ENCODE measurements at places on chromosomes 5 and 9. TPM values are rescaled to one million over a fixed set of nuclear protein-coding genes. Genes with fewer than 3 reads are reported as not detected.
A peak's percentile ranks its signal among the peaks of the same experiment; 100 is the strongest.

- no peak overlapping the region for H3K4me3 ChIP-seq
- no peak for DNase-seq
- H3K27ac ChIP-seq, result no peak overlapping the region
Measured at GRCh38 chr5:76808141-76808691, 10.6 kb upstream of the F2RL1 start.

DNA sequence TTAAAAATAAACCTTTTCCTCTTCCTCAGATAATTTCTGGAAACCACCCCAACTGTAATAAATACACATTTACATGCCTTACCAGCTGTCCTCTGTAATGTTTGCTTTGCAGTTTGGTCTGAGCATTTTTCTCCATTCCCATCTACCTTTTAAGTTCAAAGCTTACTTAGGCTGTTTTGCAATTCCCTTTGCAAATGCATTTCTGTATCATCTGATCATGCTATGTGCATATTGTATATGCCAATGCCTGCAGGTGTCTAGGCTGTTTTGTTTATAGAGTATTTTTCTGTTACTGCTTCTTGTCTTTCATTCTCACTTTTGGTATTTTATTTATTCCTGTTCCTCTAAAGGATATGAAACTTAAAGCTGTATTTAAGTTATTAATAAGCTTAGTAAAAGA is 86.3 kb downstream of the SLC44A1 start:
- no peak overlapping the region for H3K4me3 ChIP-seq
- no peaks in the 10 kb centered on the region for H3K27me3 ChIP-seq
- no peaks in the 10 kb centered on the region for H3K36me3 ChIP-seq
- no peaks in the 10 kb centered on the region for H3K4me1 ChIP-seq
- no peak overlapping the region for H3K27ac ChIP-seq

DNA sequence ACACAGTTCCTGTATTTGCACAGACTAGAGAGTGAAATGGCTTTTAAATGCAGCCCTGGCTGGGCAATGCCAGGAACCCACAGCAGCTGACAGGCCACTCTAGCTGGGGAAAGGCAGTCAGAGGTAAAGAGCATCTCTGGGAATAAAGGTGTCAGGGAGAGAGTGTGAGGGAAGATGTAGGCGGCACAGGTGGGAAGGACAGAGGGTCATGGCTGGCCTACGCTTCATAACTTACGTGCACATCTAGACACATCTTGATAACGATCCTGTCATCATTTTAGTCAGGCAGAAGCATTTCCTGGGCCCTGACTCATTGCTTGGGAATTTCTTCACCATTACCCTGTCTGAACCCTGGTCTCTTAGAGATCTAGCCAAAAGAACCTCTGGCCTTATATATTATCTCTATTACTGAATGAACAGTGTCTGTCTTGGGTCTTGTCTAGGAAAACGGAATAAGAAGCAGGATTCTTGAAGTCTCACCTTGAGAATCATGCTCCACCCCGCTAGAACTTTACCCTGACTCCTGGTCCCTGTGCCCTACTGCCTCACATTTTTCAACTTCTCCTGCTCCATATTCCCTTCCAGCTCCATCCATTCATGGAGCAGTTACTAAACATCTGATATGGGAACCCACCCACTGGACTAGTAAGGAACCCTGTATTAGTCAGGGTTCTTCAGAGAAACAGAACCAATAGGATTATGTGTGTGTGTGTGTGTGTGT is 106.4 kb upstream of the ELL2 start:
- DNase-seq, result no peak
- H3K4me3 ChIP-seq, result no peak overlapping the region
- no peaks in the 10 kb centered on the region for H3K4me1 ChIP-seq
- H3K27me3 ChIP-seq, result no peaks in the 10 kb centered on the region

DNA sequence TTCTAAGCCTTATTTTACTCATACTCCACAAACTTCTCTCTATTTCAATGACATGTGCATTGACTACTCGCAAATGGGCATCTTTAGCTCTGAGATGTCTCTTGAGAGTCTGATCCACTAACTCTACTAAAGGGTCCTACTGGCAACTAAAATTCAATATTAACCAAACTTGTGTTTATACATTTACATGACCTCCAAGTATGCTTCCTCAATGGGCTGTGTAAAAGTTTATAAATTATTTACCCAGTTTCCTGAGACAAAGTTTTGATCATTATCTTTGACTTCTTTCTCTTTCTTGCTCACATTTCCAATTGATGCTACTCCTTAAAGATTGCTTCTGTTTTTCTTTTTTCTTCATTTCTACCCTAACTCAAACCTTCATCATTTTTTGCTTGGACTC is 510.1 kb upstream of the DAB2 start:
- no peaks in the 10 kb centered on the region for H3K36me3 ChIP-seq
- H3K4me3 ChIP-seq, result no peak overlapping the region
- H3K4me1 ChIP-seq, result no peaks in the 10 kb centered on the region
- no peak overlapping the region for H3K27ac ChIP-seq
- no peaks in the 10 kb centered on the region for H3K27me3 ChIP-seq

DNA sequence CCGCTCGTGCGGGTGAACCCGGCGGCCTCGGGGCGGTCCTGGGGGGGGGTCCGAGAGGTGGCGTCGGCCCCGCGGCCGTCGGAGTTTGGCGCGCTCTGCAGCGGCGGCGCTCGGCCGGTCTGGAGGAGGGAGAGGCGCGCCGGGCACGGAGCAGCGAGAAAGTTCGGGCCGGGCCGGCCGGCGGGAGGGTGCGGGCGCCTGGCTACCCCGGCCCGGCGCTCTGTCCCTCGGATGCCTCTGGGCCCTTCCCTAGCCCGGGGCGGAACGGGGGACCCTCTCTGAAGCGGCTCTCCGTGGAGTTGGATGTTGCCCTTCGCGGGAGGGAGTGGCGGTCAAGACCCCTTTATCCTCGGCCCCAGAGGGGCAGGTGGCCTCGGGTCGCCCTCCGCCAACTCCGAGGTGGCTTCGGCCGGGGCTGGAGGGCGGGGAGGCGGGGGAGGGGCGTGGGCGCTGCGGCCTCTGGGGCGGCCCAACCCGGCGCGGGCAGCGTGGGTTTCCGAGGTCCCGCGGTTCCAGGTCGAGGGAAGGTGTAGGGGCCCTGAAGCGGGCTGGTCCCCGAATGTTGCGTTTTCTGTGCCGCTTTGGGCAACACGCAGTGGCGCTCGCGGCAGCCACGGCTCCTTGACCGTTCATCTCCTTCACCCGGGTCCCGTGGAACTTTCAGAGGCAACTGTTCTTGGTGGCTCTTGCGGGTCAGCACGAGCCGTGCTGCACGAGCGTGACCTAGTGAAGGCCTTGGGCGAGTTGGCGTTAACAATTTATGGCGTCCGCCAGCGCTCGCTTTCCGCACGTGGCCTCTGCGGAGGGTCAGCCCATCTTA is 290.5 kb downstream of the DOCK8 start:
- DNase-seq, result peak; percentile 22
- H3K27me3 ChIP-seq, result no peaks in the 10 kb centered on the region
- peak overlapping the region; percentile 92 for H3K27ac ChIP-seq
- H3K4me3 ChIP-seq, result peak overlapping the region; percentile 73

DNA sequence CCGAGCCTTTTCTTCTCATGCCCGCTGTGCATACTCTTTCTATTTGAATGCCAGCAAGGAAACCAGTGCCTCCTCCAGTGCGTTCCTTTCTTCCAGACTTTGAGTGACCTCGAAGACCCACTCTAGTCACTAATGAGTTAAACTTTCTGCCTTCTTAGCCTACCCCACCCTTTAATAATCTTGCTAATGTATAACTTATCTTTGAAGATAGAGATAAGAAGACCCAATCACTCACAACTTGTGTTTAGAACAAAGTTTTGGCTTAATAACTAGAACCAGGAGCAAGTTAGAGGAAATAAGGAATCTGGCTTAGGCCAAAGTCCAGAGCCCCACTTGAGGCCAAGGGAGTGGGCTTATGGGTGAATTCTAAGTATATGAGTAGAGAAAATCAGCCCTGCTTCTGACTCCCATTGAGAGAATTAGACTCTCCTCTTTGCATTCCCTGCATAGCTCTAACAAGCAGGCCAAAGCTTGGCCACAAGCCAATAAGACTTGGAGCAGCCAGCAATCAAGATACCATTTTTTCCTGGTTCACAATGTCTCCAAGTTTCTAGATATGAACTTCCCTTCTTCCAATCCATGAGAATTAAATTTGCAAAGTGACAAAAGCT is 181.5 kb upstream of the PIK3R1 start:
- DNase-seq, result peak; percentile 45
- H3K4me3 ChIP-seq, result no peak overlapping the region
- H3K27ac ChIP-seq, result no peak overlapping the region
- H3K27me3 ChIP-seq, result no peaks in the 10 kb centered on the region
- H3K4me1 ChIP-seq, result no peaks in the 10 kb centered on the region

- no peaks in the 10 kb centered on the region for H3K27me3 ChIP-seq
- H3K27ac ChIP-seq, result no peak overlapping the region
- no peaks in the 10 kb centered on the region for H3K36me3 ChIP-seq
- no peak overlapping the region for H3K4me3 ChIP-seq
- H3K4me1 ChIP-seq, result no peaks in the 10 kb centered on the region
Measured at GRCh38 chr9:133394687-133395271, 18.6 kb downstream of the STKLD1 start.

DNA sequence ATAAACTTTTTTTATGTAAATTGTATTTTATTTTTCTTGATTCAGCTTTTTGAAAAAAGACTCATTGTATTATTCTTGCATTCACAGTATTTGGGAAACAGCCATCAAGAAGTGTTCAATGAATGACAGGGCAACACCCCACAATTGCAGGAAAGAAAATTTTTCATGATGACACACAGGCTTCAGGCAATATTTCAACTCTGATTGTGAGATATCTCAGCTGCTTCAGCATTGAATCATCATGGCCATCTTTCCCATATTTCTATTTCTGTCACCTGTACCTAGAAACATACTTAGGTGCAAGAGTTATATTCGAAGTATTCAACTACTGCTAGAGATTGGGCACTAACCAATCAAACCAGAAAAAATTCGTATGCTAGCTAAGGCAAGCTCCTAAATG is 446.0 kb downstream of the ISL1 start:
- H3K4me3 ChIP-seq, result no peak overlapping the region
- no peak overlapping the region for H3K27ac ChIP-seq
- no peak for DNase-seq
- H3K36me3 ChIP-seq, result no peaks in the 10 kb centered on the region
- H3K27me3 ChIP-seq, result no peaks in the 10 kb centered on the region

GRCh38 chr9:5876026-5876425 is 14.7 kb upstream of the MLANA start:
- no peaks in the 10 kb centered on the region for H3K36me3 ChIP-seq
- no peaks in the 10 kb centered on the region for H3K27me3 ChIP-seq
- no peak overlapping the region for H3K27ac ChIP-seq
- no peak overlapping the region for H3K4me3 ChIP-seq

DNA sequence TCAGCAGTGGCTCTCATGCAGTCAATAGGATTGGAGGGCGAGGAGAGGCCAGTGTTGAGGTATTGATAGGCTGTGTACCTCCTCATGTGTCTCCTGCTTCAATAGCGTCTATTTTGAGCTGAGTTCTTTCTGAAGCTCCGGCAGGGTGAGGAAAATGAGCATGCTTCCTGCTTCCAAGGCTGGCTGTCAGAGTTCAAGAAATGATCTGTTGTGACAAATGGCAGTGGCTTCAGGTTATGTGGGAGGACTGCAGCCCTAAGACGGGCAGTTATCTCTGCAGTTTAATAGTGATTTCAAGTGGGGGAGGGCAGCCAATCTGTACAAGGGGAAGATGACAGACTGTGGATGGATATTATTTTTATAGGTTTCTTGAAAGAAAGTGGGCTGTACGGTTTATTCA is 54.0 kb upstream of the CXCL14 start:
- DNase-seq, result no peak
- H3K36me3 ChIP-seq, result no peaks in the 10 kb centered on the region
- no peak overlapping the region for H3K4me3 ChIP-seq
- no peaks in the 10 kb centered on the region for H3K27me3 ChIP-seq

DNA sequence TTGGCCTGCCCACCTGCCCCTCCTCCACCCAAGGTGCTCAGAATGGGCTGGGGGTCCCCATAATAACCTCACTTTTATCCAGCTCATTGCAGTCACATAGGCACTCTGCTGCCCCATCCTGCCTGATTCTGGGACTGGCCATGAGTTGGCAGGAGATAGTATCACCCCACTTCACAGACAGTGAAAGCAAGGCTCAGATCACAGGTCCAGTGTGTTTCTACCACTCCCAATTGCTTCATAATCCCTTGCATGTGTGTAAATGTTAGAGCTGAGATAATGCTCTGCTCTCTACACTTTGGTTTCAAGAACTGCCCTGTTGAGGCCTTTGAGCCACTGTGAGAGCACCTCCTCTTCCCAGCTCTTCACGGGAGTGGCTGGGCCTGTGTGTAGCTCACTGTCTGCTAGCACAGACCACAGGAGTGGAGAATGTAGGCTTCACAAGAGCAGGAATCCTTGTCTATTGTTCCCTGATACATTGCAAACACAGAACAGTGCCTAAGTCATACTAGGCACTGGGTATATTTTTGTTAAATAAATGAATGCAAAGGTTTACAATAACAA is 8.4 kb downstream of the PCYOX1L start:
- H3K36me3 ChIP-seq, result no peaks in the 10 kb centered on the region
- no peaks in the 10 kb centered on the region for H3K27me3 ChIP-seq
- H3K4me3 ChIP-seq, result no peak overlapping the region
- H3K4me1 ChIP-seq, result no peaks in the 10 kb centered on the region
- H3K27ac ChIP-seq, result no peak overlapping the region
- no peak for DNase-seq

DNA sequence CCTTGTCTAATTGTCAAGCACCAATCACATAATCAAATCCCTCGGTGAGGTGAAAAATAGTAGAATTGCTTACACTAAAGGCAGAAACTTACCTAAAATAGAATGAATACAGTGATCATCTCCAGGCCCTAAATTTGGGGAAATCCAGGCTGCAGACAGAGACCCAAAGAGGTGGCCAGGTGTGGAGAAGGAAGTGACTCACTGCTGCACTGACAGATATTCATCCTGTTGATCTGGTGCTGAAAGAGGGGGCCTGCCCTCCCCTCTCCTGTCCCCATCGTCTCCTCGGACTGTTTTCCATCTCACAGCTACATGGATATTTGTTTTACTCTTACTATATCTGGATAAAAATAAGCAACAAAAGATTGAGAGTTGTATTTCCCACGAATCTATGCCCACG is 15.9 kb downstream of the OR2Y1 start:
- H3K36me3 ChIP-seq, result no peaks in the 10 kb centered on the region
- DNase-seq, result no peak
- H3K27ac ChIP-seq, result no peak overlapping the region

DNA sequence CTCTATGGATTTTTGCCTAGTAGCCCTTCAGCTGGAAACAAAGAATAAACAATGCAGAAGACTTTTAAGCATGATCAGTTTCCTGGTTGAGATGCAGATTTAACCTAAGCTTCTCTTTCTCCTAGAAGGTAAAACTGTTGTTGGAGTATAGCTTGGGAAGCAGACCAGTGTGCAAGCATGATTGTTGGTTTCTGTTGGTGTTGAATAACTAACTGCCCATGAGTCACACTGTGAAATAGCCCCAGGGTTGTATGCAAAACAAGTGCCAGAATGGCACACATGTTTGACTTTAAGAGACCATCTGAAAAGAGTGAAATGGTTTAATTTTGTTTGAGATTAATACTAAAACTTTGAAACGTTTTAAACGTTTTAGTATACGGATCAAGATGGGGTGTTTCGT is 227.1 kb downstream of the ARHGEF28 start:
- H3K27ac ChIP-seq, result no peak overlapping the region
- no peaks in the 10 kb centered on the region for H3K36me3 ChIP-seq
- no peak overlapping the region for H3K4me3 ChIP-seq
- H3K4me1 ChIP-seq, result no peaks in the 10 kb centered on the region
- no peaks in the 10 kb centered on the region for H3K27me3 ChIP-seq
- DNase-seq, result no peak

The GPR21 gene
- total RNA-seq, result 1.5 TPM

The INSL4 gene
- total RNA-seq, result not detected

The HSPA9 gene
- 128 TPM for total RNA-seq

The C6 gene
- not detected for total RNA-seq

The PDGFRB gene
- total RNA-seq, result 378 TPM

The HACD4 gene
- under 0.01 TPM for total RNA-seq

The BAG1 gene
- total RNA-seq, result 39.7 TPM

The RNF208 gene
- not detected for total RNA-seq
